Activated CD4-positive, alpha-beta T cell treated with anti-CD3 and anti-CD28 coated beads, Interleukin-10, Interleukin-2, amounts not matched to agents 100 ng/mL and 50 ng/mL, durations not matched to agents 16 hours and 8 hours (primary cell): ENCODE measurements at places on chromosomes 16 and 17.
A peak's percentile ranks its signal among the peaks of the same experiment; 100 is the strongest.

DNA sequence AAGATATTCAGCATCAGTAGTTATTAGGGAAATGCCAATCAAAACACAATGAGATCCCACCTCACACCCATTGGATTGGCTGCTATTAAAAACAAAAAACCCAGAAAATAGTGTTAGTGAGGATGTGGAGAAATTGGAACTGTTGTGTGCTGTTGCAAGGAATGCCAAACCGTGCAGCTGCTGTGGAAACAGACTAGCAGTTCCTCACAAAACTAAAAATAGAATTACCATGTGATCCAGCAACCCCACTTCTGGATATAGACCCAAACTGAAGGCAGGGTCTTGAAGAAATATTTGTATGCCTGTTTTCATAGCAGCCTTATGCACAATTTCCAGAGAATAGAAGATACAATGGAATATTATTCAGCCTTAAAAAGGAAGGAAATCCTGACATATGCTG is 46.0 kb downstream of the FOXK2 start:
- no peak for DNase-seq

DNA sequence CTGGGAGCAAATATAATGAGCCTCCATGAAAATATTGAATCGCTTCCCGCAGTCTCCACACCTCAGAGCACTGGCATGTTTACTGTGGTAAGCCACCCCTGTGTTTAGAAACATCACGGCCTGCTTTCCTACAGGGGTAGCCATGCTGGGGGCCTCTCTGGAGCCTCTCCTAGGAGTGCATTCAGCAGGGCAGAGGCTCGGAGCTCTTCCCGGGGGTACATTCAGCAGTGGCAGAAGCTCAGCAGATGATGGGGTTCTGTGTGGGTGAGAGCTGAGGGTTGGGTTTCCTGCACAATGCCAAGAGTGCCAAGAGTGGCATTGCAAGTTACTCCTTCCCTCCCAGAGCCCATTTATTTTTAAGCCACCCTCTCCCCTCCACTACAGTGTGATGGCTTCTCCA is 386.6 kb downstream of the SEC14L1 start:
- DNase-seq = no peak

GRCh38 chr17:80429356-80430275 is 14.6 kb downstream of the ENDOV start:
- no peak for DNase-seq

- DNase-seq = no peak
Measured at GRCh38 chr16:77393955-77394354, 40.9 kb downstream of the ADAMTS18 start.

GRCh38 chr16:64074706-64075105 is 1047.2 kb downstream of the CDH11 start:
- DNase-seq = no peak

DNA sequence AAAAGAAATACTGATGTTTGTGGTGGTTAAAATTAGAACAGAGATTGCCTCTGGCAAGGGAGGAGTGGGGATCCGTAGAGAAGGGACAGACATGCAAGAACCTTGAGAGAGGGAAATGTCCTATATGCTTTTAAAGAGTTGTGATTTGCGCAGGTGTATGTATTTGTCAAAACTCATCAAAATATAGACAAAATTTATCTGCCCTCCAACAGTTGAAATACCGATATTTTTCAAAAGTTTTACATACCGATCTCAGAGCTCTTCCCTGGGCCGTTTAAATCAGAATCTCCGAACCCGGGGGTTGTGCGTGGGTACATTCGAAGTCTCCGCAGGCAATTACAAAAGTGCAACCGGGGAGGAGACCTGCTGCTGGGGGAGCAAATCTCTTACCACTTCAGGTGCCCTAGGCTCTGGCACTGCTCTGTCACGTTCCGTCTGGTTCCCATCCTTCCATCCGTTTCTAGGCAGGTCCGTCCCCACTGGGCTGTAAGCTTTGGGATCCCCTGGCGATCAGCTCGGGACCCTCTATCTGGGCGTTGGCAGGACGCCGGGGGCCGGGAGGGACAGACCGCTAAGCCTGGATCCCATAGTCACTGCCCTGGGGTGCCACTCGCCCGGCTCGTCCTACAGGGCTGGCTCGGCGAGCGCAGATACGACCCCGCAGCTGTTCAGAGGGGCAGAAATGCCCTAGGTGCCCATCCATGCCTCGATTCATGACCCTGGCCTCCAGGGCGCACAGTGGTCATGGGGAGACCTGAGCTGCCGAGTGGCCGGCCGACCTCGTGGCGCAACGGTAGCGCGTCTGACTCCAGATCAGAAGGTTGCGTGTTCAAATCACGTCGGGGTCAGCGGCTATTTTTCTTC is 4.2 kb downstream of the BORCS6 start:
- peak; percentile 92 for DNase-seq

DNA sequence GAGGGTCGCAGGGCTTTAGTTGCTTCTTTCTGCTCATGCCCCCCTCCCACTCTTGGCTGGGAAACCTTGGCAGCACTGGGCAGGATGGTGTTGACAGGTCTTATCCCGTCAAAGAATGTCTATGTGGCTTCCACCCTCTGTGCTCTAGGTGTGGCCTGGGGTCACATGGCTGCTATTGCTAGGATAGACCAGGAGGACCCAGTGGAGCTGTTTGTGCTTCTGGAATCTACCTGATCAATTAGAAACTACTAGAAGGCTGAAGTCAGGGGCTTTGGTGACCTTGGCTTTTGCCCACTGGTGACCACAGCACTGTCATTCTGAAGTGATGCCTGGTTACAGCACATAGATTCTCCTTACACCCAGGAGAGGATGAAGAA is 105.8 kb downstream of the CMIP start:
- DNase-seq = no peak

GRCh38 chr16:79269211-79269863 is 331.2 kb downstream of the MAF start:
- DNase-seq = peak; percentile 95

DNA sequence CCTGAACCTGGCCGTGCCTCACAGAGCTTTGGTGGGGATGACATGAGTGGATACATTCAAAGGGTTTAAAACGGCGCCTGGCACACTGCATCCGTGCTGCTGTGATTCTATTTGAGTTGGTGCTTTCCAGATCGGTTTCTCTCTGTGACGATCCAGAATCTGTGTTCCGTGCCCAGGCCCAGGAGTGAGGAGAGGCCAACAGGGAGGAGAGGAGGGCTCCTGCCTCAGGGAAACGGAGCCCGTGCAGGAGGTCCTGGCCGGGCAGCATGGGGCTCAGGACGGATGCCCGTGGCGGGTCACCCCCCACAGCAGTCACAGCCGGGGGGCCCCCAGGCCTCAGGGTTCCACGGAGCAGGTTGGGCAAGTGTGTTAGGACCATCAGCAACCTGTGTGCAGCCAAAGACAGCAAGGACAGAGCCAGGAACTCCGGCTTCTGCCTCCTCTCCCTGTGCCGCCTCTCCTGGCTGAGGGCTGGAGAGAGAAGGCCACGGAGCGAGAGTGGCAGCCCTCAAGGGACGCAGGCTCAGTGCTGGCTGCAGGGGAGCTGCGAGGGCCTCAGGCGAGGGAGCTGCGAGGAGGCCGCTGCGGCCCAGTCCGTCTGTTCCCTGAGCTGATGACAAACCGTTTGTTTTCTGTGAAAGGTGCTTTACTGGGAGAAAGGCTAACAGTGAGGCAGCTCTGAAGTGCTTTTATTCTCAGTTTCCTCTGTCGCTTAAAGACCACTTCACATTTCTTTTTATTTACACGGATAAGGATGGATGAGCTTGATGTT is 99.3 kb downstream of the METRNL start:
- no peak for DNase-seq

DNA sequence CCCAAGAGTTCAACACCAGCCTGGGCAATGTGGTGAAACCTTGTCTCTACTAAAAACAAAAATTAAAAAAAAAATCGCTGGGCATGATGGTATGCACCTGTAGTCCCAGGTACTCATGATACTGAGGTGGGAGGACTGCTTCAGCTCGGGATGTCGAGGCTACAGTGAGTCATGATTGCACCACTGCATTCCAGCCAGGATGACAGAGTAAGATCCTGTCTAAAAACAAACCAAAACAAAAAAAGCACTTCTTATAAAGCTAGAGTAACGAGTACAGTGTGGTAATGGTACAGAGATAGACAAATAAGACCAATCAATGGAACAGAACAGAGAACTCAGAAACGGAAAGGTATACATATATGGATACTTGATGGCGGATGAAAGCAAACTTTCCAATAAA is 4.4 kb downstream of the NSMCE1 start:
- no peak for DNase-seq

- DNase-seq = no peak
Measured at GRCh38 chr16:50593410-50594150, 45.4 kb downstream of the NKD1 start.
